Subcutaneous preadipocyte (primary cell): ENCODE measurements at places on chromosomes 7 and 10. TPM values are rescaled to one million over a fixed set of nuclear protein-coding genes. Genes with fewer than 3 reads are reported as not detected.

TNS3 gene
- 5.9 and 8.1 TPM in 2 replicates for total RNA-seq

LRRN3 gene
- 0.37 and 0.59 TPM in 2 replicates for total RNA-seq

ZNF853 gene
- total RNA-seq: under 0.01 TPM in 1 of 2 replicates, not detected in the other

SPDYE2B gene
- not detected in 2 replicates for total RNA-seq

SFTPA1 gene
- not detected in 2 replicates for total RNA-seq

COL1A2 gene
- 1,111 and 1,947 TPM in 2 replicates for total RNA-seq

SLC26A5 gene
- not detected in 2 replicates for total RNA-seq

DKK1 gene
- 55.9 and 92.1 TPM in 2 replicates for total RNA-seq
